ENCODE measurements at places on chromosomes 6 and 20. TPM values are rescaled to one million over a fixed set of nuclear protein-coding genes. Genes with fewer than 3 reads are reported as not detected.

Gene TENT5A
- 28.2 TPM for total RNA-seq

Gene PLG
- total RNA-seq: 2.6 TPM

Gene VWA7
- total RNA-seq: 1.0 TPM

Gene RNF144B
- total RNA-seq: 15.1 TPM

All from skeletal muscle tissue (tissue), 5 donors.